ENCODE measurements at places on chromosomes 2 and 18.

GRCh38 chr2:49950646-49951045 is 796.3 kb upstream of the FSHR start:
- no peak for DNase-seq

DNA sequence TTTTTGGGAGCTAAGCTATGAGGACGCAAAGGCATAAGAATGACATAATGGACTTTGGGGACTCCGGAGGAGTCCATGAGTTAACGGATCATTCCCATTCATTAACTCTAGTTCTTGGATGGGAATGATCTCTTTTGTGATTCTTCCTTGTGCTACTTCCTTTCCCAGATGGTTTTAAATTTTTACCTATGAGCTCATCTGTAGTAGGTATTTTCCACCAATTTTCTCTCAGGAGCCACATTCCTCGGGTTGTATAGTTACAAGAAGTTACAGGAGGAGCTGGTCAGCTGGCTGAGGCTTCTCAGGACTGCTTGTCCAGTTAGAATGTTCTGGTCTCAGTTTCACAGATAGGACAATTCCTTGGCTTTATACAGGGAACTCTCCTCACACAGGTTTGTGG is 42.9 kb upstream of the LPIN2 start:
- DNase-seq = no peak

DNA sequence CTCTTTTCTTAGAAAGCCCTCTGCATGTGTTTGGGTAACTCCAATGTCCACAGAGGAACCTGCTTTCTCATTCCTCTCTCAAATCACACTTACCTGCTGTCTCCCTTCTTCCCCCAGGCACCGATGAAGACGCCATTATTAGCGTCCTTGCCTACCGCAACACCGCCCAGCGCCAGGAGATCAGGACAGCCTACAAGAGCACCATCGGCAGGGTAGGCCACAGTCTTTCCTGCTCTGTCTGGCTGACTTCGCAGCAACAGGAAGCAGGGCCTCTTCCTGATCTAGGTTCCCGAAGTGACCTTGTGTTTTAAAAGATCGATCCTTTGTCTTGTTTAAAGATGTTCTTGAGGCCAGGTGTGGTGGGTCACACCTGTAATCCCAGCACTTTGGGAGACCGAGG is 25.0 kb upstream of the GMCL1 start:
- DNase-seq = no peak

GRCh38 chr2:138105358-138105757 is 141.1 kb downstream of the HNMT start:
- no peak for DNase-seq

DNA sequence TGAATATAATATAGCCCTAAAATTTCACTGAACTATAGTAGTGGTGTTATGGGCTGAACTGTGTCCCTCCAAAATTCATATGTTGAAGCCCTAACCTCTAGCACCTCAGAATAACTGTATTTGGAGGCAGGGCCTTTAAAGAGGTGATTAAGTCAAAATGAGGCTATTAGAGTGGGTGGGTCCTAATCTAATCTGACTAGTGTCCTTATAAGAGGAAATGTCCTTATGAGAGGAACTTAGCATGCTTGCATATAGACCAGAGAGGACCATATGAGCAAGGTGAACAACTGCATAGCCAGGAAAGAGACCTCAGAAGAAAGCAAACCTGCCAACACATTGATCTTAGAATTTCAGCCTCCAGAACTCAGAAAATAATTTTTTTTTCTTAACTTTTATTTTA is 238.4 kb downstream of the ZEB2 start:
- no peak for DNase-seq

GRCh38 chr18:50624981-50625380 is 65.1 kb downstream of the MAPK4 start:
- no peak for DNase-seq

GRCh38 chr18:73679941-73680712 is 467.5 kb downstream of the FBXO15 start:
- DNase-seq = no peak

GRCh38 chr2:65367524-65367923 is 64.9 kb downstream of the SPRED2 start:
- DNase-seq = no peak

DNA sequence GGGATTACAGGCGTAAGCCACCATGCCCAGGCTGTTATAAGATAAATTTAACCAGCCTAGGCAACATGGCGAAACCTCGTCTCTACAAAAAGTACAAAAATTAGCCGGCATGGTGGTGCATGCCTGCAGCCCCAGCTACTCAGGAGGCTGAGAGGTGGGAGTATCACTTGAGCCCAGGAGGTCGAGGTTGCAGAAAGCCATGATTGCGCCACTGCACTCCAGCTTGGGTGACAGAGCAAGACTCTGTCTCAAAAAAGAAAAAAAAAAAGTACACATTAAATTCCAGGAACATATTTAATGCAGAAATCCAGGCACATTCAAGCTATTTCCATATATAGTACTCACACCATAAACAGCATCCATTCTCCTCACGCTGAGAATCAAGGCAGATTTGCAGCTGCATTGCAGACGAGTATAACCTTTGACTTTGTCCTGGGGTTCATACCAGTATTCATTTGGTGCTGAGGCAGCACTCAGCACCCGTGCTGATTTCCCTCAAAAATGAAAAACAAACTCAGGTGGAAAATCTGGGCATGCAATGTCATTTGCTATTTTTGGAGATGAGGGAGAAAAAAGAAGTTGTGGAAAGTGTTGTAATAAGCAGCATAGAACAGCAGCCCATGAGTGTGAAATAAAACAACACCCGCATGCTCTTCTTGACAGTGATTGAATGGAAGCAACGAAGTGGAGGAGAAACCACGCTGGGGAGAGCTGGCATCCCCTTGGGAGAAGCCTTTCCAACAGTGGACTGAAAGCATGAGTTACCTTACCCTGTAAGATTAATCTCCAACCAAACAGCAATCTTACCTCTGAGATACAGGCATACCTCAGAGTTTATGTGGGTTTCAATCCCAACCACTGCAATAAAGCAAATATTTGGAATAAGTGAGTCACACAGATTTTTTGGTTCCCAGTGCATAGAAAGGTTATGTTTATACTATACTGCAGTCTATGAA is 46.8 kb upstream of the ANXA4 start:
- DNase-seq = no peak

- DNase-seq = no peak
Measured at GRCh38 chr2:71674158-71674851, 220.9 kb downstream of the DYSF start.

DNA sequence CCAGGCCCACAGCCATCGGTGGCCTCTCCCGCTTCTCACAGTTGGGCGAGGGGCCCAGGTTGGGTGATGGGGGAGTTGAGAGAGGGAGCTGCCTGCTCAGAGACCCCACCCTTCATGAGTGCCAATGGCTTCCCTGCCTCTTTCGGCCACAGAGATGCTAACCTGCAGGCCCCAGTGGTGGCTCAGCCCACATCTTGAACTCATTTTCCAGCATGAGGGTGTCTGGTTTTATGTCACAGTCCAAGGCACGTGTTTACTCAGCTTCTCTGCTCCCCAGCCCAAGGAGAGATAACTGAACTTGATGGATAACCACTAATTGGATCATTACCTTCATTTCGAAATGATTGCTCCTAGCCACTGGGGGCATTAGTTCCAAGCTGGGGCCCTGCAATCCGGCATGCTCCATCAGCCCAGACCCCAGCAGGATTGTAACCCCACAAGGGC is 45.9 kb upstream of the SIX2 start:
- DNase-seq = no peak

- DNase-seq = no peak
Measured at GRCh38 chr2:216915557-216916150, 55.8 kb upstream of the TNP1 start.
